ENCODE measurements at places on chromosomes 13 and 19.

DNA sequence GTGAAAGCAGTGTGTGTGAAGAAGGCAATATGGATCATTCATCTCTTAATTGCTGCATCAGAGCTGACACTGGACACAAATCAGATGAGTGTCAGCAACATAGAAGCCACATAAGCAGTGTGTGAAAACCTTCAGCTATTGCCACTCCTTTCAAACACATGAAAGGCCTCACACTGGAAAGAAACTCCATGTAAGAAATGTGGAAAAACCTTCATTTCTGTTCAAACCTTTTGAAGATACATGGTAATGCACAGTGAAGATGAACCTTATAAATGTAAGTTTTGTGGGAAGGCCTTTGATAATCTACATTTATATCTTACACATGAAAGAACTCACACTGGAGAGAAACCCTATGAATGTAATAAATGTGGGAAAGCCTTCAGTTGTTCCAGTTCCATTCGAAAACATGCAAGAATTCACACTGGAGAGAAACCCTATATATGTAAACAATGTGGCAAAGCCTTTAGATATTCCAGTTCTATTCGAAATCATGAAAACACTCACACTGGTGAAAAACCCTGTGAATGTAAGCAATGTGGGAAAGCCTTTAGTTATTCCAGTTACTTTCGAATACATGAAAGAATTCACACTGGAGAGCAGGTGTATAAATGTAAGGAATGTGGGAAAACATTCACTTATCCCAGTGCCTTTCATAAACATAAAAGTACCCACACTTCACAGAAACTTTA, 53.6 kb downstream of the ZNF823 start:
- no peak for DNase-seq

DNA sequence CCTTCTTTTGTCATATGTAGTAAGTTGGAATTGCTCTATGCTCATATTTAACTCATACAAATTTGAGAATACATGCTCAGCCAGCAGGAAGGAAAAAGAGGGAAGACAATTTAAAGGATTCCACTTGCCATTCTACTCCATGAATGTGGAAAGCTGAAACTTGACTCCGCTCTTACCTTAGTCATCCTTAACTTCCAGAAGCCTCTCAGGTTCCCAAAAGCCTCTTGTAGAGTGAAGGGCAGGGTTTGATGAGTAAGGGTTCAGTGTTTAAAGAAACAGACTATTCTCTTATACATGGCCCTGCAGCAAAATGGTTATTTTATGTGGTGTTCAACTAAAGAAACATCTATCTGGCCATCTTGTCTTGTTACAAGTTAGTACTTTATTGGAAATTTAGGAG, 27.1 kb downstream of the FAM124A start:
- DNase-seq, result no peak

DNA sequence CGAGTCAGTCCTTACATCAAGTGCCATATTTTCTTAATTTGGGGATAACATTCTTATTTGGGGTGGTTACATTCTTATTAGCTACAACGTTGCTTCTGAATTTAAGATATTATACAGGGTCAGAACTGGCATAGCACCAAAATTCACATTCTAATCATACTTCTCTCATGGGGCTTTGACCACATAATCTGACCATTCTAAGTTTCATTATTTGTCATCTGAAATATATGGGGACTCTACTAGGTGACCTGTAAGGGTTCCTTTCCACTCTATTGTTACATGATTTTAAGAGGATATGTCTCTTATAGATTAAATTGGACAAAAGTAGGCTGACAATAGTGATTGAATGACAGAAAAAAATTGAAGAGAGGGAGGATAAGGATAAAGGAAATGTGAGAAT, 536.5 kb downstream of the KCTD12 start:
- no peak for DNase-seq

DNA sequence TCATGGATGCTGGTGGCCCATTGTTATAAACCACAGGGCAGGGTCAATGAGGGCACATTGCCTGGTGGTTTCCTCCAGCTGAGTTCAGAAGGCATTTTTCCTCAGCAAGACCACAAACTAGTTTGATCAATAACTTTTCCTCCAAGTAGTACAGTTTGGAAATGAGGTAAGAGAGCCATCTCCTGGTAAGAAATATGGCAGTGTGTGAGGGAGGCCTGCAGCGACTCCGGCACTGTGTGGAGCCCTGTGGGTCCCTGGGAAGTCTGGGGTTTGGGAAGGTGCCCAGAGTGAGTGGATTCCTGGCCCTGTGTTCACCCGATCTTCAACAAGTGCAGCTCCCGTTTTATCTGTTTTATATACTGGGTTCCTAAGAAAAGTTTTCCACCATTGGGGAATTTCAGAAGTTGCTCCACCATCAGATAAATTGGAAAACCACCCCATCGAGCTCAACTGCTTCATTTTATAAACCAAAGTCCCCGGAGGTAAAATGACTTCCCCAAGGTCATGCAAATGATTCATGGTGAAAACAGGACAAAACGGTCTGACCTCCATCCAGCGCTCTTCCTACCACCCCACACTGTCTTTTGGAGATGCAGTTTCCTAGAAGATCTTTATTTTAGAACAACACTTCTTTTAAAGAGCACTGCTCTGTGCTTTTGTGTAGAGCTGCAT, 148.4 kb downstream of the KATNAL1 start:
- no peak for DNase-seq

DNA sequence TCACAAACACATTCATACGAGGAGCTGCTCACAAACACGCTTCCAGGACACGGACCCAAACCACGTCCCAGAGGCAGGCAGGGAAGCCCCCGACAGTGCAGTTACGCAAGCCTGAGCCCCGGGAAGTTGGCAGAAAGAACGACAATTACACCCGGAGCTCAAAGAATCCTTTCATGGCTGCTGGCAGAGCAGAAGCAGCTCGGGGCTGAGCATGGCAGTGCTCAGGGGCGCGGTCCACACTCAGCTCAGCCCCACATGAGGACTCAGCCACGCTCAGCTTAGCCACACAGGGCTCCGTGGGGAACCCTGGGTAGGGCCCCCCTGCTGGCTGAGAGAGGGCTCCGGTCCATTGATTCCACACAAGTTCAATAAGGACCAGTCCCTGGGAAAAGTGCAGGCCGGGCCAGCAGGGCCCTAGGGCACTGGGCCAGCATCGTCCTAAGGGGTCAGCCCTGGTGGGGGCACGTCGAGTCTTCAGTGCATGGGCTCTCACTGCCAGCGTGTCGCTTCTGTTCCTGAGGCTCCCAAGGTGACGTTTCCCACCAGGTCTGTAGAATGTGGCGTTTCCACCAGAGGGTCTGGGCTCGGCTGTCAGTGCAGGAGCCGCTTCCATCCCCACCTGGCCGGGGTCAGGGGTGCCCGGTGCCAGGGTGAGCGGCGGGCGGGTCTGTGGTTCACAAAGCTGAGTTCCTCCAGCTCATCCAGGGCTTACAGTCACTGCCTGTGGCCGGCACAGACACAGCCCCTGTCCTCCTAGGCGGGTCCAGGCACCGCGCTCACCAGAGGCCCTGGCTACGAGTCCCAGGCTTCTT, 23.1 kb downstream of the GAS6 start:
- DNase-seq, result no peak

DNA sequence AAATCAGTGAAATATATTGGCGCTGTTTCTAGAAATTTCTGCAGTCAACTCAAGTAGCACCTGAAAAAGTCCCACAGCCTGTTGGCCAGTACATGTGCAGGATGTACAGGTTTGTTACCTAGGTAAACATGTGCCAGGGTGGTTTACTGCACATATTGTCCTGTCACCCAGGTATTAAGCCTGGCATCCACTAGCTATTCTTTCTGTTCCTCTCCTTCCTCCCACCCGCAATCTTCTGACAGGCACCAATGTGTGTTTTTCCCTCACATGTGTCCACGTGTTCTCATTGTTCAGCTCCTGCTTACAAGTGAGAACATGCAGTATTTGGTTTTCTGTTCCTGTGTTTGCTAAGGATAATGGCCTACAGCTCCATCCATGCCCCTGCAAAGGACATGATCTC, 13.1 kb upstream of the SCEL start:
- no peak for DNase-seq

DNA sequence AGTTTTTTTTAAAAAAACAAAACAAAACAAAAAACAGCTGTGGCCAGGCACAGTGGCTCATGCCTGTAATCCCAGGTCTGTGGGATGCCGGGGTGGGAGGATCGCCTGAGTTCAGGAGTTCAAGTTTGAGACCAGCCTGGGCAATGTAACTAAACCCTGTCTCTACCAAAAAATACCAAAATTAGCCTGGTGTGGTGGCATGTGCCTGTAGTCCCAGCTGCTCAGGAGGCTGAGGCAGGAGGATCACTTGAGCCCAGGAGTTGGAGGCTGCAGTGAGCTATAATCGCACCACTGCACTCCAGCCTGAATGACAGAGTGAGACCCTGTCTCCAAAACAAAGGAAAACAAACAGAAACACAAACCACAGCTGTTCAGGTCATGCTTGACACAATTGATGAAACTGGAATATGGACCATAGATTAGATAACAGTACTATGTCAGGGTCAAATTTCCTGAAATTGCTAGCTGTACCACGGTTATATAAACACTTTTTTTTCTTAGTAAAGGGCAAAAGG, 6.9 kb upstream of the ANGPTL4 start:
- no peak for DNase-seq

DNA sequence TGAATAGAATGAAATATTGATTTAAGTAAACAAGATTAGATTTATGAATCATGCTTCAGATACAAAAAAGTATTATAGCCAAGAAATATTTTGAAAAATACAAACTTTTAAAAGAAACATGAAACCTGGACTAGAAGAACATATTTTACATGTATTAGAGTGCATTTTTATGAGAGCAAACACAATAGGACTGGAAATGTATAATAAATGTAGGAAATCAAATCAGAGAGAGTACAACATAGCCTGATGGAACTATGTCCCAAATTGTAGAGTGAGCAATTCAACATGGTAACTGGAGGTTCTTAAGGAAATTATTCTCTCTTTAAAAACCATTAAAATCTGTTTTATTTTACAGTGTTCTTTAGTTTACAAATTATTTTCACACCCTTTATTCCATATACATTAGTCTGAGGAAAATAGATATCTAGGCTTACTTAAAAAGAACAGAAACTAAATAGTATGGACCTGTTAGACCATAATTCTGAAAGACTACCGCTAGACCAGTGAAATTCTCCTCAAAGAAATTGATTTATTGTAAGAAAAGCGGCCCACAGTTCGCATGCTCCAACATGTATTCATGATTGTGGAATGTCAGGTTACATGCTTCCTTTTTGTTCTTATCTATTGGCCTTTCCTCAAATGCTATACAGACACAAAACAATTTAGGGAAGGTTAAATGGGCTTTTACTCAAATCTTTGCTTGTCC, 1526.5 kb upstream of the SLC10A2 start:
- DNase-seq, result no peak

DNA sequence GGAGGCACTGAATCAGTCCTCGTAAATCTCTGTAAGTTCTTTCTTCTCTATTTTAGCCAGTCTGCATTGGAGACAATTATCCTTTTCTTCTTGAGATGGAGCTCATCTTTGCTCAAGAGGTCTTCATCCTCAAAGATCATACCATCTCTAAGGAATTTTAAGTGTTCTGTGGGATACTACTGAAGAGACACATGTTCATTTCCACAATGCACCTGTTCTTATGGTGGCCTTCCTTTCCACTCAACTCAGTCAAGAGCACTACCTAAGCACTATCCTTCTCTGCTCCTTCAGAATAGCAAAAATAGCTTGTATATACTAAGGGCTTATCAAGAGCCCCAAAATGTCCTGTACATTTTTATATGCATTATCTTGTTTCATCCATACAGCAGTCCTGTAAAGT, 214.0 kb downstream of the KLF5 start:
- DNase-seq, result no peak

- no peak for DNase-seq
Observed at GRCh38 chr19:46482631-46483030, 11.3 kb upstream of the PNMA8A start.

GRCh38 chr19:8074501-8074900, 21.9 kb downstream of the CCL25 start:
- DNase-seq, result no peak

GRCh38 chr19:16581971-16582343, 9.7 kb upstream of the SLC35E1 start:
- DNase-seq, result no peak

GRCh38 chr13:27953676-27954405, 15.3 kb downstream of the CDX2 start:
- DNase-seq, result no peak

- no peak for DNase-seq
Observed at GRCh38 chr19:17213334-17213733, 1.8 kb upstream of the USE1 start.

All from NCI-H1436 (cell line).